ENCODE measurements at places on chromosomes 2 and 18.

GRCh38 chr18:58310517-58310916, 266.5 kb downstream of the NEDD4L start:
- no peak for DNase-seq

DNA sequence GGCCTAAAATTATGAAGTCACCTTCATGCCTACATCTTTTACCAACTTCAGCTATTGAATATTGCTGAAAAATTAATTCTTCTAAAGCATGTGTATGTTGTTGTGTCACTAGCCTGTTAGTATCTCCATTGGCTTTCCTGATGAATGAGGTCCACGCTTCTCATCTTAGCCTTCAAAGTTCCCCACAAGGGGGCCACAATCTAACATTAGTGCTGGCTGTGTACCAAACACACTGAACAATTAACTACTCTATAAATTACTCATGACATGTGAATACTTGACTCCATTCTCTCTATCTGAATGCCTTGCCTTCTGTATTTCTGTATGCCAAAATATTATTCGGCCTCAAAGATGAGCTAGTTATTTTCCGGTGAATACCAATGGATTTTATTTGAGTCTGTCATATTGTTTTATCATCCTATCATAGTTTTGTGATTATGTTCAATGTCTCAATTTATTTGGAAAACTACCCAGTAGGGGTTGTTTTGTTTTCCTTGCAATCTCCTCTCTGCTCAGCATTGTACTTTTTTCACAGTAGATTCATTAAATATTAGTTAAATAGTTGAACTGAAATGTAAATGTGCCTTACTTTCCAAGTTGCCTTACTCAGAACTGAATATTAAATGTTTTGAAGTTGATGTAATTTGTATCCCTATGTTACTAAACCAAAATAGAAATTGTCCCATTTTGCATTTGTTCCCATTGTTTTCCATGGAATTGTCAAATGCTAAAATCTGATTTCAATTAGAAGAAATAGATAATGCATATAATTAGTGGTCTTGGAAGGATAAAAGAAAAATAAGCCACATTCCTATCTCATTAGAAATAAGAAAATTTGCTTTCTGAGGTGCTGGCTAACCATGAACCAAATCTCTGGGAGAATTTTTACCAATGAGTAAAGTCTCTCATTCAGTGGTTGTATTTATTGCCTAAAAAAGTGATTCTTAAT, 208.4 kb upstream of the COL3A1 start:
- DNase-seq = no peak

- no peak for DNase-seq
Measured at GRCh38 chr2:185433824-185434223, 304.8 kb upstream of the FSIP2 start.

- no peak for DNase-seq
Measured at GRCh38 chr2:86596118-86596517, 27.5 kb downstream of the RNF103 start.

- no peak for DNase-seq
Measured at GRCh38 chr18:42228581-42228980, 273.5 kb downstream of the PIK3C3 start.

- no peak for DNase-seq
Measured at GRCh38 chr2:212173756-212174510, 364.7 kb downstream of the ERBB4 start.

DNA sequence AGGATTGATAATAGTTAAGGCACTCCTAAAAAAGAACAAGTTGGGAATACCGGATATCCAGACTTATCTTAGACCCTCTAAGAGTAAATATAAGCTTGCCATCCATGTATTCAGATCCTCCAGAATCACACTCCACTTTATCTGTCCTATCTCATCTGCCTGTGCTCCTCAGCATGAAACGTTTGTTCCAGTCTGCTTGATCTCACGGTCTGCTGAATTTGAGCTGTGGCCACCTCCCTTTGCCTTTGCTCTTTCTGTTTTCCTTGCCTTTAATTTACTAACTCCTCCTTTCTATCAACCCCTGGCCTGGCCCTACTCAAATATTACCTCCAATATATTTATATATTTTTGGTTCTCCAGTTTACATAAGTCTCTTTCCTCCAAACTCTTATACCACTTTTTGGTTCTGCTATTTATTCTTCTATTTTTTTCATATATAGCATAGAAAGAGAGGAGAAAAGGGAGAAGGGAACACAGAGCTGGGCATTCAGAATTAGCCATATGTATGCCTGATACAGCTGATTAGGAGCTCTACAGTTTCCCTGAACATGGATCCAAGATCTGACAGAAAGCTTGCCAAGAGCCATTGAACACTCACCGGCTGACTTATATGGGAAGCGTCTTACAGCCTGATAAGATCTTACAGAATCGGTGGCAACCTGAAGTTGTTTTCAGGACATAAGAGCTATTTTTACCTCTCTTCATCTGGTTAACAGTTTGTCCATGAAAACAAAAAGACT, 21.8 kb upstream of the DNAJC27 start:
- no peak for DNase-seq

DNA sequence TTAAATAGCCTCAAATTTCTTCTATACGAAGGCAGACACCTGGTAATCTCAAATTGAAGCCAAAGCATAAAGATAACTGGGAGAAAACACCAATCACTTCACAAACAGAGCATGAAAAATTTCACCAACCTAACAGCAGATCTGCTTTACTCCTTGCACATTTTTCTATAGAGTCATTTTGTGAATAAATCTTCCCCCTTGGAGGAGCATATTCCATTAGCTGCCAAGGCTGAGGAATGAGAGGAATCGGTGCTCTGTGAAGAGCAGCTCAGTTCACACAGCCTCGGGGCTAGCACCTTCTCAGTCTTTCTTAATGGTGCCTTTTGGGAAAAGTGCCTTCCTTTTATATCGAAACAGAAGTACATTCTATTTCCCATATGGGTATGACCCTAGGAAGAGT, 1313.7 kb upstream of the NRXN1 start:
- no peak for DNase-seq

- no peak for DNase-seq
Measured at GRCh38 chr2:31240381-31241365, 6.7 kb downstream of the EHD3 start.

GRCh38 chr2:231554748-231555545, 24.7 kb upstream of the NMUR1 start:
- DNase-seq = no peak

- no peak for DNase-seq
Measured at GRCh38 chr2:45257820-45258219, 248.6 kb upstream of the SIX2 start.

GRCh38 chr2:120432976-120433815, 87.3 kb downstream of the INHBB start:
- DNase-seq = no peak

- DNase-seq = no peak
Measured at GRCh38 chr18:60684843-60685513, 312.4 kb upstream of the MC4R start.
